Chondrocyte (in vitro differentiated cells): ENCODE measurements at places on chromosomes 5 and 9.

DNA sequence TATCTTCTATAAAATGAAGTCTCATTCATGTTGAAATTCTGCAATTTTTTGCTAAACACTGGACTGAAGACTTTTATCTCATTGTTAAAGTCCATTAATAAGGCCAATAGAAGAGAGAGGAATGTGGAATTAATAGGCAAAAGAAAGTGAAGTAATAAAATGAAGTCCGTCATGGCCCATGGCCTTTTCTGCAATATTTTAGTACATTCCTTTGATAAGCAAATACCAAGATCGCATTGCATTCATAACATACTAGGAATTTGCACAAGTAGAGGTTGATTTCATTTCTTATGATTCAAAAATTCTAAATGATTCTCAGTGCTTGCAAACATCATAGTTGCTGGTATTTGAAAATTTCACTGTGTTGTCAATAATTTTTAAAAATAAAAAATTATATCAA, 664.0 kb downstream of the NR2F1-AS1 start:
- no peak overlapping the region for H3K27ac ChIP-seq
- H3K4me1 ChIP-seq, result peaks cover 20% of the 10 kb centered on the region
- DNase-seq, result no peak
- no peaks in the 10 kb centered on the region for H3K36me3 ChIP-seq

DNA sequence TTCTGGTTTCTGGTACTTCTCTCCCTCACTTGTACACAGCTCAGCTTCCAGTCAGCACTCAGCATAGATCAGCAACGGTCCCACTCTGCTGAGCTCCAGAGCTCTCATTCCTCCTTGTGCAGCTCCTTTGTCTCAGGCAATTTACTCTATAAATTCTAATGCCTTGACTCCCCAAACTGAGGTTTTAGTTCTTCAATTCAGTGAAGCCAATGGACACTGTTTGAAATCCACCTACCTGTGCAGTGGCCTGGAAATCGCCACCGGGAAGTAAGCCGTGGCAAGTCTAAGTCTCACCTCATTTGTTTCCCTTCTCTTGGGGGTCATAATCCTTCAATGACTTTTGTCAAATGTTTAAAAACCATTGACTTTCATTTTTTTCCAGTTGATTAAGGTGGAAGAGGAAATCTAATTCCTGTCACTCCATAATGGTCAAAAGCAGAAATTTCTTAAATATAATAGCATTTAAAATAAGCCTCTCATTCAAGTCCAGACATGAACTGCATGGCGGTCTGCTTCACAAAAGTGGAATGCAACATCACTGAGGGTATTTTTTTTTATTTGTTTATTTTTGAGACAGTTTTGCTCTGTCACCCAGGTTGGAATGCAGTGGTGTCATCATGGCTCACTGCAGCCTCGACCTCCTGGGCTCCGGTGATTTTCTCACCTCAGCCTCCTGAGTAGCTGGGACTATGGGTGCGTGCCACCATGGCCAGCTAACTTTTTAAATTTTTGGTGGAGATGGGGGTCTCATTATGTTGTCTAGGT, 79.6 kb downstream of the C7 start:
- no peak overlapping the region for H3K27ac ChIP-seq
- peaks cover 5% of the 10 kb centered on the region for H3K27me3 ChIP-seq
- DNase-seq, result no peak
- H3K36me3 ChIP-seq, result no peaks in the 10 kb centered on the region
- H3K4me1 ChIP-seq, result no peaks in the 10 kb centered on the region

- H3K27me3 ChIP-seq, result no peaks in the 10 kb centered on the region
- peaks cover 11% of the 10 kb centered on the region for H3K4me1 ChIP-seq
- H3K27ac ChIP-seq, result no peak overlapping the region
- H3K36me3 ChIP-seq, result no peaks in the 10 kb centered on the region
- DNase-seq, result no peak
Measured at GRCh38 chr5:89721931-89722330, 687.6 kb downstream of the CETN3 start.

GRCh38 chr5:153676406-153676805, 185.9 kb downstream of the GRIA1 start:
- H3K4me1 ChIP-seq, result no peaks in the 10 kb centered on the region
- H3K36me3 ChIP-seq, result no peaks in the 10 kb centered on the region
- peaks cover 9% of the 10 kb centered on the region for H3K27me3 ChIP-seq
- DNase-seq, result no peak

DNA sequence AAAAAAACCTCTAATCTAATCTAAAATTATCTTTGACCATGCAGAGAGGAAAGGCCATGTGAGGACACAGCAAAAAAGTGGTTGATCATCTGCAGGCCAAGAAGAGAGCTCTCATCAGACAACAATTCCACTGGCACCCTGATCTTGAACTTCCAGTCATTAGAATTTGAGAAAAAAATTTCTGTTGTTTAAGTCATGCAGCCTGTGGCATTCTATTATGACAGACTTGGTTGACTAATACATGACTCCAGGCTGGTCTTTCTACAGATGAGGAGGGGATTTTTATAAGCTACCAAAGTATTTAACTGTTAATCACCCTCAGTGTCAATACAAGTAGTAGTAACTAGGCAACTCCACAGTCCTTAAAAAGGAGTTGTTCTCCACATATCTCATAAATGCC, 358.5 kb upstream of the RGMB start:
- H3K27ac ChIP-seq, result no peak overlapping the region
- no peak for DNase-seq
- no peak overlapping the region for H3K4me3 ChIP-seq
- peaks cover 1% of the 10 kb centered on the region for H3K36me3 ChIP-seq
- peaks cover 5% of the 10 kb centered on the region for H3K4me1 ChIP-seq

- no peak for DNase-seq
- H3K27ac ChIP-seq, result no peak overlapping the region
- no peaks in the 10 kb centered on the region for H3K27me3 ChIP-seq
- peaks cover 9% of the 10 kb centered on the region for H3K4me1 ChIP-seq
Measured at GRCh38 chr5:65010841-65011240, 242.1 kb downstream of the CWC27 start.

GRCh38 chr5:53906736-53907135, 346.3 kb downstream of the NDUFS4 start:
- H3K27me3 ChIP-seq, result no peaks in the 10 kb centered on the region
- no peak overlapping the region for H3K4me3 ChIP-seq
- no peaks in the 10 kb centered on the region for H3K4me1 ChIP-seq

DNA sequence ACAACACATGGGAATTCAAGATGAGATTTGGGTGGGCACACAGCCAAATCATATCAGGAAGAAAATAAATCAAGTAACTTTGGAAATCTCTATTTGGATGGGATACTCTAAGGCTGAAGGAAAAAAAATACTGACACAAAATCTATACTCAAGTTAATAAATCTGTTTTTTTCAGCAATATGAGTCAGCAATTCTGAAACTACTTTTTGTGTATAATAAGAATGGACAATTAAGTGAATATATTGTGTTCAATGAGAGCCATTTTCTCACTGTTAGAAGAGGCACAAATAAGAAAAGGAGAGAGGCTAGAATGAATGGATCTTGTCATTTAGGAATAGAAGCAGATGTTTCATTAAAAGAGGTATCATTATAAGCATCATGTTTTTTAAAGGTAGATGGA, 651.0 kb downstream of the TAF11L14 start:
- DNase-seq, result no peak
- no peak overlapping the region for H3K4me3 ChIP-seq
- no peaks in the 10 kb centered on the region for H3K27me3 ChIP-seq
- no peaks in the 10 kb centered on the region for H3K4me1 ChIP-seq
- H3K36me3 ChIP-seq, result no peaks in the 10 kb centered on the region
